ENCODE measurements at places on chromosomes 5 and 9.
A peak's percentile ranks its signal among the peaks of the same experiment; 100 is the strongest.

- no peak for DNase-seq
Observed at GRCh38 chr9:13860946-13861640, 452.8 kb downstream of the NFIB start.

- peak; percentile 27 for DNase-seq
Observed at GRCh38 chr5:110414360-110414759, 312.1 kb downstream of the TMEM232 start.

DNA sequence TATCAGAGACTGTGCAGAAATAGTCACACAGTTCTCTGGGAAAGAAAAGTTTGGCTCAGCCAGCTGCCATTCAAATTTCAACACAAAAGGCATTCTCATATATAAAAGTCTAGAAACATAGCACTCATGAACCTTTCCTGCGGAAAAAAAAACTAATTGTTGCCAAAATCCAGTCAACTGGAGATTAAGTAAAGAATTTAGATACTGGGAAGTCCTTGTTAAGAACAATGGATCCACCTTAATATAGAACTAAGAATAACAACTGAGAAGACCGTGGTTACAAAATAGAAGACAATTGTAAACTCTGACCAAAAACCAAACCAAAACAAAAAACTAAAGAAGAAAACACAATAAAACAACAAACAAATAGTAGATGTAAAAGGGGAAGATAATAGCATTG is 238.8 kb upstream of the PCSK5 start:
- no peak for DNase-seq

- no peak for DNase-seq
Observed at GRCh38 chr5:164372892-164373291, 867.5 kb downstream of the MAT2B start.

DNA sequence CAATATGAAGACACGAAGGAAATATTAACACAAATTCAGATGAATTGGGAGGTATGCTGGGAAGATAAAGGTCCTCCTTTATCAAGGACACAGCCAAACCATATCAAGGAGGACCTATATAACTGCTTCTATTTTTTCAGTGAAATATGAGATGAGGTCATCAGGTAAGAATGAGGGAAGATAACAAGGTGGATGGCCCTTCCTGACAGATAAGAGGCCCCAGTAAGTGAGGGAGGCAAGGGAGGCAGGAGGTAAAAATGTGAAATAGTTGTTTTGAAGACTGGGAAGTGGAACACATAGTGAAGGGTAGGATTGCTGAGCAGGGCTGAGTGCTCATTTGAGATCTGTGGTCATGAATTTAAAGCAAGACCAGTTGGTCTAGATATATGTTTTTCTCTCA is 60.0 kb upstream of the FOXE1 start:
- no peak for DNase-seq

GRCh38 chr5:157303667-157304327 is 37.9 kb downstream of the CYFIP2 start:
- DNase-seq: no peak

- peak; percentile 75 for DNase-seq
Observed at GRCh38 chr5:142611154-142611553, 74.7 kb downstream of the FGF1 start.

DNA sequence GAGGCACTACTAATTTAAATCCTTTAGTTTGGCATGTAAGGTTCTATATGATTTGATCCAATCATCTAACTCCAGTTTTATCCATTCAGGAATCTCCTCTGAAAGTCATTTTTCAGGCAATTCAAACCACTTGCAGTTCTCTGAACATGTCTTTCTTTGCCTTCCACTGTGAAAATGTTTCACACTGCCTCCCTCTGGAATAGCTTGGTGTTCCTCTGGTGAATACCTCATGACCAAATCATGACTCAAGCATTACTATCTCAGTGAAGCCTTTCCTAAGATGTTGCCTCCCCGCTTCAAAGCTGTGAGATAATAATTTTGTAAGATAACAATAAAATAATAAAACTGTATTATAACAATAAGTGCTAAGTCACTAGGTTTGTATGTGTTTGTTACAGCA is 981.1 kb downstream of the DTWD2 start:
- DNase-seq: no peak

GRCh38 chr9:109033941-109034700 is 20.8 kb upstream of the CTNNAL1 start:
- no peak for DNase-seq

- DNase-seq: no peak
Observed at GRCh38 chr5:161403996-161404395, 142.5 kb downstream of the GABRB2 start.

- DNase-seq: no peak
Observed at GRCh38 chr5:18074961-18075360, 440.7 kb downstream of the TAF11L14 start.

- DNase-seq: no peak
Observed at GRCh38 chr5:30959238-30959637, 234.2 kb upstream of the CDH6 start.

DNA sequence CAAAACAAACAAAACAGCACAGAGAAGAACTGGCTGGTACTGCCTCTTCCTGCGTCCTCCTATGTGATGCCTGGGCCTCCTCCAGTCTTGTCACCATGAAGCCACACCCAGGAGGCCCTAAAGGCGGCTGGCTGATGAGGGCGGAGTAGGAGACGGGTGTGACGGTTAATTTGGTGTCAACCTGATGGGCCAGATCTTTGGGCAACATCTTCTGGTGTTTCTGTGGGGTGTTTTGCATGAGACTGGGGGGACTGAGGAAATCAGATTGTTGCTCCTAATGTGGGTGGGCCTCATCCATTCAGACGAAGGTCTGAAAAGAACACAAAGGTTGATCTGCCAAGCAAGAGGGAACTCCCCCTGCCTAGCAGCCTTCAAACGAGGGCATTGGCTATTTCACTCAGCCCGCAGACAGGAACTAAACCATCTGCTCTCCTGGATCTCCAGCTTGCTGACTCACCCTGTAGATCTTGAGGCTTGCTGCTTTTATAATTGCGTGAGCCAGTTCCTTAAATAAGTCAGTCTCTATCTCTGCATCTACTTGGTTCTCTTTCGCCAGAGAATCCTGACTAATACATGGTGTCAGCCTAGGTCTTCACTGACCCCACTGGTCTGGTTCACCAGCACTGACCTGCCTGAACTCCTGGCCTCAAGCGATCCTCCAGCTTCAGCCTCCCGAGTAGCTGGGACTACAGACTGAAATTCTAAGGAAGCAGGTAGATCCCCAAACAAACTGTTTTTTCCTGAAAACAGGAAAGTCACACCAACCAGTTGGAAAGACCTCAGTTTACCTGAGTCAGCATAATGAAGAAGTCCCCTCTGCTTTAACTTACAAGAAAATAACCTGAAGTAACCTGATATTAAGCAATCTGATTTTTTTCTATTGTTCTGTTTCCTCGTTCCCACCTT is 12.8 kb upstream of the ZFP62 start:
- DNase-seq: peak; percentile 60
